ENCODE measurements at places on chromosomes 5 and 9. TPM values are rescaled to one million over a fixed set of nuclear protein-coding genes. Genes with fewer than 3 reads are reported as not detected.

- DNase-seq, result no peak
- no peaks in the 10 kb centered on the region for H3K36me3 ChIP-seq
- H3K27ac ChIP-seq, result no peak overlapping the region
- no peak overlapping the region for H3K4me3 ChIP-seq
- H3K4me1 ChIP-seq, result no peaks in the 10 kb centered on the region
Measured at GRCh38 chr9:14293801-14294200, 20.1 kb downstream of the NFIB start.

DNA sequence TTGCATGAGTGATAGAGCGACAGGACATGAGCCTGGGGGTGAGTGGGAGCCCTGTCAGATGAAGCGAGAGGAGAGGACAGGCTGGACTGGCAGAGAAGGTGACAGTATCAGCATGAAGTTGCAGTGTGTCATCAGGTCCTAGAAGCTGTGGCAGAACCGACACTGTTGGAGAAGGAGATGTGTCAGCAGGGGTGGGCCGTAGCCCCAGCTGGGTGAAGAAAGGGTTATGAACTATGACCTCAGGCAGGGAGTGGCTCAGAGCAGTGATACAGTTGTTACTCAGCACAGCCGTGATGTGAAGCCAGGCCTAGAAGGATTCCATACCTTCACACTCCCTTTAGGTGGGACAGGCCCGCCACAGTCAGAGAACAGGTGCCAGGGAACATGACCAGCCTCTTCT, 7.6 kb downstream of the PCYOX1L start:
- H3K27ac ChIP-seq, result no peak overlapping the region
- H3K4me3 ChIP-seq, result no peak overlapping the region
- H3K4me1 ChIP-seq, result peaks cover 14% of the 10 kb centered on the region
- no peaks in the 10 kb centered on the region for H3K27me3 ChIP-seq
- H3K36me3 ChIP-seq, result peaks cover 15% of the 10 kb centered on the region
- DNase-seq, result no peak

The PCDHAC2 gene
- total RNA-seq, result not detected

DNA sequence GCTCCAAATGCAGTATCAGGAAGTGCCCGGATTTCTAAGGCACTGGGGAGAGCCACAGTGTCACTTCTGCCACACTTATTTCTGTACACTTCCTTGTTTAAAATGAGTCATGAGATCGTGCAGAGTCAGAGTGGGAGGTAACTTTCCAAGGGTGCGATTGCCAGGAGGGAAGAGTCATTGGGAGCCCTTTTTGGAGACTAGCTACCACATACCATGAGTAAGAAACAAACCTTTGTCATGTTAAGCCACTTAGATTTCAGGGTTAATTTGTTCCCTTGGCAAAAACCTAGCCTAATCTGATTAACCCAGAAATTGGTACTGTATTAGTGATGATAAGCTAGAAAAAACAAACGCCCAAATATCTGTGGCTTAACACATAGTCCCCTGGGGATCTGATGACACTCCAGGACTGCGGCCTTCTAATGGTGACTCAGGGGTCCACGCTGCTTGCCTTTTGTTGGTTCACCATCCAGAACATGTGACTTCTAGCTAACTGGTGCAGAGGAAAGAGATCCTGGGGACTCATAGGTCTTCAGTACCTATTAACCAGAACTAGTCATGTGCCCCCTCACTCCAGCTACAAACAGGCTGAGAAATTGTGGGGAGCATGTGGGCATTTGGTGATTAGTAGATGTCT, 48.6 kb upstream of the TLE1 start:
- no peaks in the 10 kb centered on the region for H3K4me1 ChIP-seq
- H3K36me3 ChIP-seq, result no peaks in the 10 kb centered on the region
- no peak overlapping the region for H3K4me3 ChIP-seq
- no peaks in the 10 kb centered on the region for H3K27me3 ChIP-seq

The ROR2 gene
- not detected for total RNA-seq

- no peak overlapping the region for H3K4me3 ChIP-seq
- H3K4me1 ChIP-seq, result no peaks in the 10 kb centered on the region
- no peaks in the 10 kb centered on the region for H3K27me3 ChIP-seq
- DNase-seq, result no peak
- no peaks in the 10 kb centered on the region for H3K36me3 ChIP-seq
- H3K27ac ChIP-seq, result no peak overlapping the region
Measured at GRCh38 chr9:72022841-72023240, 37.6 kb downstream of the C9orf57 start.

- no peak for DNase-seq
- H3K4me3 ChIP-seq, result no peak overlapping the region
- H3K27me3 ChIP-seq, result peaks cover 2% of the 10 kb centered on the region
Measured at GRCh38 chr9:124674651-124675050, 96.5 kb downstream of the NR6A1 start.

DNA sequence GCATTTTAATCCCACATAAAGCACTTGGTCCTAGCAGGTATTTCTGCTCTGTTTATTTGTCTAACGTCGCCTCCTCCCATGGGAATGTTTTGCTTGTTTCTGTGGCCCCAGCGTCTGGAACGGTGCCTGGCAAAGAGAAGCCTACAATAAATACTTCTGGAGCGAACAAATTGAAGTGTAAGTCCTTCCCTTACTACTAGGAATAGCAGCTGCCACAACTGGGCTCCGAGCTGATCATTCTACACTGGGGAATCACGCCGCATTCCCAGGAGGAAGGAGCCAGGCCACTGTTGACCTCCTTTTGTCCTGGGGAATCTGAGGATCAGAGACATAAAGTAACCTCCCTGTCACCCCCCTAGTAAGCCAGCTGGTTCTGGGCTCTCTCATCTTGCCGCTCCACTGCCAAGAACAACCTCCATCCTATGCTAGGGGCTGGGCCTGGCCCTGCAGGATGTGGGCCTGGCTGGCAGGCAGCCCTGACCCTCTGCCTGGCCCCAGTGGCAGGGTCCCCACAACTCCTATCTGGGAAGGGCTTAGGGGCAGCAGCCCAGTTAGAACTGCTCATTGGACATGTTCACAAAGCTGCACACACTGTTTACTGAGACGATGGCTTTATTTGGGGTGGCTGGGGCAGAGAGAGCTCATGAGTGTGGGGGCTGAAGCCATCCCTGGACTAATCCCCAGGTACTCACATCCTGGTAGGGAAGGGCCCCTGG, 82.8 kb downstream of the GTF3C4 start:
- no peaks in the 10 kb centered on the region for H3K27me3 ChIP-seq
- no peak overlapping the region for H3K4me3 ChIP-seq
- no peak overlapping the region for H3K27ac ChIP-seq
- H3K4me1 ChIP-seq, result no peaks in the 10 kb centered on the region
- H3K36me3 ChIP-seq, result no peaks in the 10 kb centered on the region

The SLC36A3 gene
- not detected for total RNA-seq

GRCh38 chr9:130518233-130518632, 61.1 kb upstream of the FUBP3 start:
- no peak for DNase-seq
- H3K4me3 ChIP-seq, result no peak overlapping the region
- peaks cover 6% of the 10 kb centered on the region for H3K4me1 ChIP-seq
- no peaks in the 10 kb centered on the region for H3K36me3 ChIP-seq
